Smooth muscle cell of the umbilical artery (primary cell): ENCODE measurements at places on chromosomes 12 and 14. TPM values are rescaled to one million over a fixed set of nuclear protein-coding genes. Genes with fewer than 3 reads are reported as not detected.

Gene KRT72
- not detected in 2 replicates for total RNA-seq

Gene OAS1
- 0.37 and 0.89 TPM in 2 replicates for total RNA-seq

Gene CD163L1
- under 0.01 and 0.46 TPM in 2 replicates for total RNA-seq

Gene ST8SIA1
- under 0.01 TPM in 1 of 2 replicates, not detected in the other for total RNA-seq

Gene GNB3
- 3.6 and 4.7 TPM in 2 replicates for total RNA-seq

Gene CAPZA3
- not detected in 2 replicates for total RNA-seq

Gene IL26
- total RNA-seq = not detected in 2 replicates
